ENCODE measurements at places on chromosomes 4 and X. TPM values are rescaled to one million over a fixed set of nuclear protein-coding genes. Genes with fewer than 3 reads are reported as not detected.
A peak's percentile ranks its signal among the peaks of the same experiment; 100 is the strongest.

The SLC10A4 gene
- polyA plus RNA-seq: 0.39 TPM

The FAM53A gene
- polyA plus RNA-seq: 2.0 TPM

The ARX gene
- 0.09 TPM for polyA plus RNA-seq

The COL4A6 gene
- polyA plus RNA-seq: 1.0 TPM

The TMEM187 gene
- 6.9 TPM for polyA plus RNA-seq

The FRMPD3 gene
- polyA plus RNA-seq: 0.09 TPM

The FRG2 gene
- polyA plus RNA-seq: not detected

The SH3D19 gene
- 8.4 TPM for polyA plus RNA-seq

The TEC gene
- 4.2 TPM for polyA plus RNA-seq

The LDB2 gene
- polyA plus RNA-seq: 9.2 TPM

The TMPRSS11B gene
- 0.75 TPM for polyA plus RNA-seq

The ARHGAP36 gene
- 2.8 TPM for polyA plus RNA-seq

The UGT2B17 gene
- polyA plus RNA-seq: 2.1 TPM

DNA sequence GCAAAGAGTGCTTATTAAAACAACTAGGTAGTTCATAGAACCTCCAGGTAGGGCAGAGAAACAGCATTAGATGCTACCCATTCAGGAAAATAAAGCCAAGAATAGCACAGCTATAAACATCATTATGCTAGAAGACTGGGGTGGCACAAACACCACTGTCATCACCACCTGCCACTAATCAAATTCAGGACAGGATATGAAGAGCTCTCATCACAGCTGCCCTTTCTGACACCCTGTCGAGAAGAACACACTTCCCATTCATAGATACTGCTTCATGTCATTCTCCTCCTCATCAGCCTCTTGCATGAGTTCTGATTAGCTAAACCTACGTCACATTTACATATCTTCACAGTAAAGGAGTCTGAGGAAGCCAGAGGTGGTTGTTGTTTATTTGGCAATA is 692.3 kb upstream of the HS3ST1 start:
- DNase-seq: no peak

GRCh38 chrX:46649421-46650260 is 76.1 kb downstream of the CHST7 start:
- DNase-seq: peak; percentile 30

DNA sequence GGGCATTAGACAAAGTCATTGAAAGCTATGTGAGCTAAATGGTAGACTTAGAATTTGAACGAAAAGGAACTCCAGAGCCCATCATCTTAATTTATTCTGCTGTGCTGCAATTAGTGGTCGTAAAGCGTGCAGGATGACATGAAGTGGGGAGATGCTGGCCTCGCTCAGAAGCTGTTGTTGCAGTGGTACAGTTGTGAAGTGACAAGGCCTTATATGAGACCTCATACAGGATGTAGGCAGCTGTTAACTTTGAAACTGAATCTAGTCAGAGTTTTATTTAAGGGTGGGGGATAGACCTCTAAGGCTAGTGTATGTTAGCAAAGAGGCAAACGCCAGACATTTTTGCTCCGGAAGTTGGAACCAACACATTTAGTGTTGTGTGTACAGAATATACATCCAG is 13.4 kb downstream of the KLF3 start:
- DNase-seq: no peak

DNA sequence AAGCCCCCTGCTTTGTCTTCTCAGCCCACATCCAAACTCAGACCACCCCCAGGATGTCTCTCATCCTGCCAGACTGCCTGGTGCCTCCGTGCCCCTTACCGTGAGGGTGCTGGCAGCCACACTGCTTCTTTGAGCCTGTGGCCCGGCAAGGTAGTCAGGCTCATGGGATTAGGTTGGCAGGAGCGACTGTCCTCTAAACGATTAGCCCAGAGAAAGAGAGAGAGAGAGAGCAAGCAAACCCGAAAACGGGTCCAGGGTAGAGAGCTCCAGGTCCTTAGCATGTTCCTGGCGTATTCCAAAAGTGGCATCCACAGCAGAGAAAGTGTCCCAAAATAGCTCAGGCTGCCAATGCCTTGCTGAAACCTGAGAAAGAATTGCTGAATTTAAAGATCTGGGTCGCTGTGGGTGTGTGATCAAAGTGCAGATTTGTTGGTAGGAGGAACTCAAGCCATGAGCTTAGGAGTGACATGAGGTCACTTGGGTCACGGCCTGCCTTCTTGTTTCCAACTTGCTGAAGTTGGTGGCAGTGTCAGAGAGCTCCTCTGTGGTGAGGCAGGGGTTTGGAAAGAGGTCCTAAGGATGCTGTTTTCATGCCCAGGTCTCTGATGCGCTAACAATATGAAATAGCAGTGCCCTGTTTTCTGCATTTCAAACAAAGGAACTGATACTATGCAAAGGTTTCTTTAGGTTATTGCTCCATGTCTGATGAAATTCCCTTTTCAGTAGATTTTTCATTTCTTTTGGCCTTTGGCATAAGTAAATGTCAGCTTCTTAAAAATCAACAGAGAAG is 81.6 kb downstream of the RTL9 start:
- DNase-seq: no peak

- DNase-seq: peak; percentile 14
Observed at GRCh38 chrX:35890699-35891098, 28.8 kb upstream of the CFAP47 start.

GRCh38 chr4:159191989-159192388 is 89.1 kb downstream of the RAPGEF2 start:
- DNase-seq: no peak

DNA sequence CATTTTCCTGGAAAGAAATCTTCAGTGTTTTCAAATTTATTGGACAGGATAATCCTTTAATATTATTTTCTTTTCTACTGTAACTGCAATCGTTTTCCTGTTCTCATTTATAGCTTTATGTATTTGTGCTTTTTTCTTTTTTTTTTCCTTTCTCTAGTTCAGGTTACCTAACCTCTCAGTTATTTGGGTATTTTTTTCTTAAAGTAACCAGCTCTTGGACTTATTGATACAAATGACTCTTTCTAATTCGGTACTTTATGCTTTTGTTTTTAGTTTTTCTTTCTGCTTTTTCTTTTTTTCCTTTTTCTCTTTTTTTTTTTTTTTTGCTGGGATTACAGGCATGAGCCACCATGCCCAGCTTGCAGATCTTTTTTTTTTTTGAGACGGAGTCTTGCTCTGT is 25.2 kb downstream of the WWC2 start:
- DNase-seq: no peak

DNA sequence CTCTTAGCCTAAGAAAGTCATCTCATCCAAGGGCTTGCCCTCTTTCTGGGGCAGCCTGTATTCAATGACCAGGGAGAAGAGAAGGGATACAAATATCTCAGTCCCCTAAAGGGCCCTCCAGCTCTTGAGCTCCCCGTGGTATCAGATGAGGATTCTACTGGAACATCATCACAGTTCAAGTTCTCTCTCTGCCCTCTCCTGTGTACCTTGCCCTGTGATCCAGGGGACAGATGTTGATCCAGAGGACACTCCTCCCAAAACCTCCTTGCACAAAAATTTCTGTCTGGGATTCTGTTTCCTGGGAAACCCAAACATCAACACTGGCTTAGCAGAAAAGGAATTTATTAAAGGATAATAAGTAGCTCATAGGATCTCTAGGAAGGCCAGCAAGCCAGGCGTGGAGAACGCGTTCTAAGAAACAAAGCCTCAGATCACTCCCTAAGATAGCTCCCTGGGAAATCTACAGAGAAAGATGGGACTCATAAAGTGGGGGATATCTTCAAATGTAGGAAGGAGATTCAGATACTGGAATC is 296.3 kb upstream of the KLF3 start:
- DNase-seq: no peak

DNA sequence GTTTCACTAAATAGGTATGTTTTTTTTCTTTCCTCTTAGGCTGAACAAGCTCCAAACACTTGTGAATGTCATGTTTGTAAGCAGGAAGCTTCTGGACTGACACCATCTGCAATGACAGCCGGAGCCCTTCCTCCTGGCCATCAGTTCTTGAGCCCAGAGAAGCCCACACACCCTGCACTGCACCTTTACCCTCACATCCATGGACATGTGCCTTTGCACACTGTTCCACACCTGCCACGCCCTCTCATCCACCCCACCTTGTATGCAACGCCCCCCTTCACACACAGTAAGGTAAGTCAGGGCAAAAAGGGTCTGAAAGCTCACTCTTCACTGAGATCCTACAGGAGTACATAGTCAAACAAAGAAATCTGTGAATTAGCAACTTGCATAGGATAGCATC is 84.1 kb downstream of the TNIP2 start:
- no peak for DNase-seq

GRCh38 chr4:24475756-24476155 is 108.6 kb downstream of the DHX15 start:
- DNase-seq: no peak

GRCh38 chrX:130669233-130669632 is 233.8 kb downstream of the ENOX2 start:
- DNase-seq: no peak

DNA sequence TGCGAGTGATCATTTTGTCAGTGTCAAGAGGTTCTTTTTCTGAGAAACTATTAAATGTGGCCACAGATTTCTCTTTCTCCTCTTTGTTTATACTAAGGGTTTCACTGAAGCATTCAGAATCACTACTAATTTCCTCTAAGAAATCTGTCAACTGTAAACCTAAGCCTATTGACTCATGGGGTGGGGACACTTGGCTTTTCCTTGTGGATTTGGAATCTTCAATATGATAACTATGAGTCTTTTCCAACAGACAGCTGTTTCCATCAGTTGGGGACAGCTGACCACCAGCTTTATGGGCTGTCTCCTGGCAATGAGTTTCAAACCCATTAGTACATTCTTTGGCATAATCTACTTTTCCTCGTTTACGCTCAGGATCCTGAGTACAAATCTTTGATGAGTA is 13.8 kb downstream of the PGRMC1 start:
- no peak for DNase-seq

- no peak for DNase-seq
Observed at GRCh38 chr4:40254608-40255392, 58.0 kb downstream of the RHOH start.

GRCh38 chr4:15965325-15965724 is 2.4 kb upstream of the FGFBP2 start:
- DNase-seq: no peak

GRCh38 chr4:102862016-102862415 is 6.8 kb upstream of the CISD2 start:
- DNase-seq: no peak

DNA sequence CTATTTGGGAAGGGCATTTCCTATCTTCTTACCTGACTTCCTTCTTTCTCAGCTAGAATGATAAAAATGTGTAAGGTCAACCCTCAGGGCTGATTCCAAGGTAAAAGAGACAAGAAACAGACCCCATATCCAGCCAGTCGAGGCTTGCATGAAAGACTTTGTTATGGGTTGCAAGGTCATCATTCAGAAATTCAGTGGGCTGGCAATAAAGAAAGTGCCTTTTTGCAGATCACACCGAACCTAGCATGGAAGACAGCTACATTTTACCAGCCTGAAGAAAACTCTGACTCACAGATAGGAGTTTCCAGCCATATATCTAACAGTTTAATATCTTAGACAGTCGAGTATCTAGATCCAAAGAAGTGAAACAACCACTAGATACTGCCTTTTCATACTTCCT is 87.4 kb downstream of the PDGFC start:
- DNase-seq: no peak

DNA sequence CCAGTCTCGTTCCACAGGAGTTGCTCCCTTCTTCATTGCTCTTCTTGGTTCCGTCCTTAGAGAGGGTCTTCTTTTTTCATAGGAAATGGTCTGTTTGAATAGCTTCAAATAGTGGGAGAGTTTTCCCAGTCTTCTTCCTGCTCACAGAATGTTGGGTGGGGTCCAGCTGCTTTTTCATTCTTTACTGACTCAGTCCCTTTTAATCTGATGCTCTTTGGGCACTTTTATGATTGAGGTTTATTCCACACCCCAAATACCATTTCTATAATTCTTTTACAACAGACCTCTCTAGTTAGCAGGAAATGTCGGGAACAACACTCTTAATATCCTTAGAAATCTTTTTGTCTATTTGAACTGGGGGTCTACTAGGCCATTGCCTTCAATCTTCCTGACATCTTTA is 239.5 kb downstream of the PRDM5 start:
- no peak for DNase-seq

GRCh38 chrX:148495176-148495575 is 5.2 kb upstream of the AFF2 start:
- DNase-seq: no peak

GRCh38 chr4:53601251-53601764 is 10.0 kb upstream of the LNX1 start:
- no peak for DNase-seq

- DNase-seq: no peak
Observed at GRCh38 chr4:124061413-124061812, 651.1 kb downstream of the ANKRD50 start.

GRCh38 chrX:107374132-107374531 is 75.3 kb upstream of the FRMPD3 start:
- DNase-seq: no peak

DNA sequence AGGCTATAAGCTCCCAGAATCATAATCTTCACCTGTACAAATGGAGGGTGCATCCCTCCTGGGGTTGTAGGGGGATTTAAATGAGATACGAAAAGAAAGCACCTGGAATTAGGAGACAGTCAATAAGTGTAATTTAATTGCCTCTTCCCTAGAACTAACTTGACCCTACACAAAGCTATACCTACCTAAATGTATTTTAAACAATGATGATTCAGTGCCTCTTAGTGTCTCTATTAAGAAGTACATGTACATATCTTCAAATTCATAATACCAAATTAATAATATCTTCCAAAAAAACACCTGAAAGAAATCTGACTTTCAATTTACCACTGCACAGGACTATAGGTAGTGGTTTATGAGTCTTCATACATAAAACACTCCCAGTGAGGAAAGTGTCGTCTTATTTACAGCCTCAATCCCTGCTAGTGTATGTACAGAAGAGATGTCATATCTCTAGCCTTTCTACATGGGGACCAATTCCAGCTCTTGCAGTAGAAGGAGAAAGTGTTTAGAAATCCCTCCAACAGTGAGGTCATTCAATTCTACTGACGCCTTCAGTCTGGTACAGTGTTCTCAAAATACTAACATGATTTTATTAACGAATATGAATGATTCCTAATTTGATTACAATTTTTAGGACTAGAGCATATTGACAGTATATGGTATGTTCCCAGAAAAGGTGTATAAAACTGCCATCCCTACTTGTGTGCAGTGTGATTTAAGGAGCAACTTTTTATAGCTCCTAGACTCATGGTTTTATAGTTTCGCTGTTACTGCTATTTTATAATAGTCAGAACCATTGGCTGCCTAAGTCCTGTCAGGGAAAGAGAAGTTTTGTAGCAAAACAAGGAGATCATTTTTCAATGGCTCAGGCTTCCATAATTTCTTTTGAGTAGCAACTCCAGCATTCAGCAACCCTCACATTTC is 282.7 kb downstream of the UNC5C start:
- DNase-seq: no peak

- no peak for DNase-seq
Observed at GRCh38 chr4:165656399-165656798, 216.6 kb upstream of the TLL1 start.

GRCh38 chrX:130726661-130727060 is 176.3 kb downstream of the ENOX2 start:
- DNase-seq: no peak

- DNase-seq: no peak
Observed at GRCh38 chr4:84319124-84319523, 180.0 kb downstream of the NKX6-1 start.

GRCh38 chr4:87620491-87620890 is 12.2 kb downstream of the DSPP start:
- DNase-seq: no peak

- DNase-seq: no peak
Observed at GRCh38 chrX:103197721-103198306, 17.1 kb upstream of the BEX4 start.

All from thymus (tissue), 14 donors.